ENCODE measurements at places on chromosomes 11 and 22.

DNA sequence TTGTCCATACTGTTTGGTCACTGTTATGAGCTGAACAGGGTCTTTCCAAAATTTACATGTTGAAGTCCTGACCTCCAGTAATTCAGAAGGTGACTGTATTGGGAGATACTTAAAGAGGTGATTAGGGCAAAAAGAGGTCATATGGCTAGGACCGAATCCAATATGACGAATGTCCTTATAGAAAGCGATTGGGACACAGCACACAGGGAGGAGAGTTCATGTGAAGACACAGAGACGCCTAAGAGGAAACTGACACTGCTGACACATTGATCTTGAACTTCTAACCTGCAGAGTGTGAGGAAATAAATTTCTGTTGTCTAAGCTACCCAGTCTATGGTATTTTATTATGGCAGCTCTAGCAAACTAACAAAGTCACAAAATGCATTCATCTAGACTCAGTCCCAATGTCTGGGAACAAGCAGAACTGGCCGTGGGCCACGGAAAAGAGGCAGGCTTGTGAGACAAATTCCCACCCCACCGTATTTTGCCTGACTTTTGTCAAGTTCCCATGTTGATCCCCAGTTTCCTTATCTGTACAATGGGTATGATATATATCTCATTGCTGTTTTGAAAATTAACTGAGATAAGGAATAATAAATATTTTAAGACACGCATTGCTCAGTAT, 295.0 kb downstream of the NTM start:
- no peak for DNase-seq

DNA sequence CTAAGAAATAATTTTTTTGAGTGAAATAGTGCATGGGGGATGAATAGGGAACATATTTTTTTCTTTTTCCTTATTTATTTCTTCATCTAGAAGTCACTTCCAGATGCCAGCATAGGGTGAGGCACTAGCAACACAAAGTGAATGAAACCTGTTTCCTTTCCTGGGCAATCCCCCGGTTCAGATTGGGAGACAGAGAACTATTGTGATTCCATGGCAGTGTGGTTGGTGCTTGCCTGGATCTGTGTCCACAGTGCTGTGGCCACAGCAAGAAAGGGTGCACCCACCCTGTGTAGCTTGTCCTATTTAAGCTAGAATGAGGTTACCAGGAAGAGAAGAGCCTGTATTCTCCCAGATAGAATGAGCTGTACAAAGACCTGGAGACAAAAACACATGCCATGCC, 57.6 kb downstream of the SLC5A1 start:
- no peak for DNase-seq

DNA sequence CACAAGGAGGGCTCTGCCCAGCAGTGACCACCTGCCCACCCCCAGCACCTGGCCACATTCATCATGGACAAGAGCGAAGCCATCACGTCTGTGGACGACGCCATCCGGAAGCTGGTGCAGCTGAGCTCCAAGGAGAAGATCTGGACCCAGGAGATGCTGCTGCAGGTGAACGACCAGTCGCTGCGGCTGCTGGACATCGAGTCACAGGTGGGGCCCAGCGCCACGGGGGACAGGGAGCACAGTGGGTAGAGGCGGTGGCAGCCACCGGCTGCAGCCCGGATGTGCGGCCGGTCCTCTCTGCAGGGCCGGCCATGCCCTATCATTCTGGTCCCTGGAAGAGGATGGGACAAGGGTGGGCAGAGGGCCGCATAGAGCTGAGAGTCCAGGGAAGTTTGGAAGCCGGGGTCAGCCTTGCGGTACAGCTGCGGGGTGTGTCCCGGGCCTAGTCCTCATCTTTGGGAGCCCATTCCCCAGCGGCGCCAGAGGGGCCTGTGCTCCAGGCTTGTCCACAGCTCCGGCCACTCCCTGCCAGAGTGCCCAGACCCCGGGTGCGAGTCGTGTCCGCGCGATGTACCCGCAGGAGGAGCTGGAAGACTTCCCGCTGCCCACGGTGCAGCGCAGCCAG, 14.1 kb downstream of the EPS8L2 start:
- DNase-seq = no peak

- DNase-seq = no peak
Measured at GRCh38 chr11:131899950-131900580, 529.6 kb downstream of the NTM start.

DNA sequence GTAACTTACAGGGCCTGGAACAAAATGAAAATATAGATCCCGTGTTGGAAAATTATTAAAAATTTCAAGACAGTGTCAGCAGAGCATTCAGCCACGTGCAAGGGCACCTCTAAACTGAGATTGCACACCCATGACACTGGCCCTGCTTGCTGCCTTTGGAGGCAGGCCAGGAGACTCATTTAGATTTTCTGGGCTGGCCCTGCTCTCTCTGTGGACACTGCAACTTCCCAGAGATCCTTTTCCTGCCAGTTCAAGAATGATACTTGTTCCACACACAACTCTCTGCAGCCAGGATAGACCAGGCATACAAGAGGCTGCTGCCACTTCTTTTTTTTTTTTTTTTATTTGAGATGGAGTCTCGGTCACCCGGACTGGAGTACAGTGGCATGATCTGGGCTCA, 56.7 kb upstream of the PTPRJ start:
- no peak for DNase-seq

Measured in SW480 (cell line).